ENCODE measurements at places on chromosomes 4 and X.

GRCh38 chrX:131239057-131239456 is 50.0 kb downstream of the IGSF1 start:
- DNase-seq = no peak

GRCh38 chr4:168317621-168318020 is 931 bp downstream of the DDX60 start:
- DNase-seq = no peak

- DNase-seq = no peak
Measured at GRCh38 chrX:68934922-68935321, 106.1 kb downstream of the EFNB1 start.

DNA sequence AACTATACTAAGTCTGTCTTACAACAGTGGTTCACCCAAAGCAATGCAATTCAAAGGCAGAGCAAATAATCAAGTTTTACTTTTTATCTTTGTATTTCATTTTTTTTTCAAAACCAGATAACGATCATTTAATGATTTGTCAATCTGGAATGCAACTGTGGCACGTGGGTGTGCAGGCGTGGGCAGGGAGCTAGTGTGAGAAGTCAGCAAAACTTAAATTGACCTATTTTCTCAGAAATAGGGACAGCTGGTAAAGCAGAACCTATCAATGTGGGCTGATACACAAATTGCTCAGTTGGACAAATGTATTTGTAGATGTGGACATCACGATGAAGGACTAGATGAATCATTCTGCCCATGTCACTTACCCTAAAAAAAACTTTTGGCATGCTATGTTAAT is 105.6 kb downstream of the CBLL2 start:
- DNase-seq = no peak

DNA sequence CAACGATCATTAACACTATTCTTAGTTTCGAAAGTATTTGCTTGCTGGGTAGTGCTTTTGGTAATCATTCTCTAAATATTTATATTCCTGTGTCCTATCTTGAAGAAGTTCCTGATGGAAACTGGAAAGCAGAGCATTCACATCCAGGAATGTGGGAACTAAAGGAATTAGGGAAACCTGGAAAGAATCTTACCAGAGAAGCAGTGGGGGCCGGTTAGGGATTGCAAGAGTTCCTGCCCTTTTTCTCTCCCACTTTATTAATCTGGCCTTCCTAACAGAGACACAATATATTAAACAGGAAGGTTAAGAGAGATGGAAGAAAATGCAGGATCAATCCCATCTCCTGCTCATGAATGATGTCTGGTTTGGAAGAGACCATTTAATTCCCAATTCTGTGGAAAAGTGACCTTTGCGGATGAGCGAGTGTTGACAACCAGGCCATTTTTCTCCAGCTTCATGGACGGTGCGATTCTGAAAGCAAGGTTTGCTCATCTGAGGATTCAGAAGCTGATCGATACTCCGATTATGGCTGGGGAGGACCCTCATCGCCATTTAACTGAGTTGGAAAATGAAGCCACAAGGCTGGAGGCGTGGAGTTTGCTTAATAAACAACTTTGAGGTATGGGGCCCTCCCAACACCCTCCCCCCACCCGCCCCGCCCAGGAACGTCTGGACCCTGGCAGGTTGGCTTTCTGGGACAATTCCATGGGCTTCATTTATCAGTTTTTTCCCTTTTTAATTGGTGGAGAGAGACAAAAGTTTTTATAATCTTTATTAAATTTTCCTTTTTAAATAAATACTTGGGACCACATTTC is 52.3 kb downstream of the C4orf51 start:
- no peak for DNase-seq

- DNase-seq = no peak
Measured at GRCh38 chrX:43750248-43750676, 94.2 kb downstream of the MAOA start.

- DNase-seq = no peak
Measured at GRCh38 chrX:120286733-120287512, 24.3 kb downstream of the TMEM255A start.

DNA sequence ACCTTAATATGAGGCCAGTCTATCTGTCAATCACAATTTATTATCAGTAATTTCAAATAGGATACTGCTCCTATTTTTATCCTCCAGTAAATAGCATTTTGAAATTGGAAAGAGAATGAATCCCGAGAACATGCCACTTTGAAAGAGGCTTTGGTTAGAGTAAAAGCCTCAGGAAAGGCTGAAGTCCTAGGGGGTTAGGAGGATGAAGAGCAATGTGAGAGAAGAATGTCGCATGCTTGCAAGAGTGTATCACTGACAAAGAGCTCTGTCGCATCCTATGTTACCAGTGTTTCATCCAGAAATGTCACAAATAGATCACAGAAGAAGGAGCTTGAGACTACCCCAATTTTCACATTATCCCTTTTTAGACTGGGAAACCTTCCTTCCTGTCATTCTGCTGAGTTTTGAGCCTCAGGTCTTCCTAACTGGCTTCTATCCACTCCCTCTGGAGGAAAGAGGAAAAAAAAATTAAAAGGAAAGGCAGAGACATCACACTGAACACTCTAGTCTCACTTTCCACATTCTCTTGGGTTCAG is 39.8 kb downstream of the GPM6A start:
- no peak for DNase-seq
